ENCODE measurements at places on chromosomes 3 and 15. TPM values are rescaled to one million over a fixed set of nuclear protein-coding genes. Genes with fewer than 3 reads are reported as not detected.

DNA sequence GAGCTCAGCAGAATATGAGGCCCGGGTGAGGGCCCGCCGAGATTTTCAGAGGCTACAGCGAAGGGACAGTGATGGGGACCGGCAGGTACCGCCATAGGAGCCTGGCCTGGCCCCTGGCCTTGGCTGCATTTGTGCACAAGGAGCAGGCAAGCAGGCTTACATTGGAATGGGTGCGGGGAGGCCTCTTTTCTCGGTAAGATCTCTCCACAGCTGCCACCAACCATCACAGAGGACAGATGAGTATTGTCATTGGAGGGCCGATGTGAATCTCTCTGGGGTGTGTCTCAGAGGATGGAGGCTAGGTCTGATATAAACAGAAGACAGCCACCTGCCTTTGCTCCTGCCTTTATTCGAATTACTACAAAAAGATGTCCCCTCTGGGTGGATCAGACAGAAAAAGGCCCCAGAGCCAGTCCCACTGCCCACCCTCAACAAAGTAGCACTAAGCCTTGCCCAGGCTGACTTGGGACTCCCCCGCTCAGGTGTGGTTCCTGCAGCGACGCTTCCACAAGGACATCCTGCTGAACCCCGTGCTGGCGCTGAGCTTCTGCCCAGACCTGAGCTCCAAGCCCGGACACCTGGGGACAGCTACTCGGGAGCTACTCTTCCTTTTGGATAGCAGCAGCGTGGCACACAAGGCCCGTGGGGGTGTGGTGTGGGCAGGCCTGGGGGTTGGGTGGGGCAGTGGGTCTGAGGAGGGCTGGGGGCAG is 5.4 kb downstream of the VWA5B2 start:
- DNase-seq: no peak

DNA sequence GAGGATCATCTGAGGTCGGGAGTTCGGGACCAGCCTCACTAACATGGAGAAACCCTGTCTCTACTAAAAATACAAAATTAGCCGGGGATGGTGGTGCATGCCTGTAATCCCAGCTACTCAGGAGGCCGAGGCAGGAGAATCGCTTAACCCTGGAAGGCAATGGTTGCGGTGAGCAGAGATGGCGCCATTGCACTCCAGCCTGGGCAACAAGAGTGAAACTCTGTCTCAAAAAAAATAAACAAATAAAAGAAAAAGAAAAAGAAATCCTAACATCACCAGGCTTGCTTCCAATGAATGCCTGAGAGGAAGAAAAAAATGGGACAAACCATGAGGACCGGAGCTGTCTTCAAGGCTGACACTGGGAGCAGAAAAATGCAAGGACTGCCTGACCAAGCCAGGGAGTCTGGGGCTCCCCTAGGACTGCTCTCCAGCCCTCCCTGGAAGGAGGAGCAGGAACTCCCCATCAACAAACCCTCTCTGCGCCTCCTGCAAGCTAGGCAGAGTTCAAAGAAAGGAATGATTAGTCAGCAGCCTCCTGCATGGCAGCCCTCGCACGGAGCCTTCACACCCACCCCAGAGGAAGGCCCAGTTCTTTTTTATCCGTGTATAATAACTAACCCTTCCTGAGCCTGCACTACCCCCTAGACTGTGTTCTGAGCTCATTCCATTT is 55.4 kb downstream of the NUP210 start:
- peak; percentile 38 for DNase-seq

MORC1 gene
- 0.02 TPM for total RNA-seq

MEF2A gene
- 21.0 TPM for total RNA-seq

ARPP19 gene
- 137 TPM for total RNA-seq

SLC25A38 gene
- 26.4 TPM for total RNA-seq

GRCh38 chr3:160874736-160875135 is 118.7 kb downstream of the PPM1L start:
- no peak for DNase-seq

- peak; percentile 64 for DNase-seq
These were observed 51.0 kb downstream of the VGLL4 start for GRCh38 chr3:11592445-11593298.

PRTG gene
- total RNA-seq: 2.7 TPM

- no peak for DNase-seq
These were observed 35.0 kb downstream of the BTLA start for GRCh38 chr3:112464264-112464663.

DNA sequence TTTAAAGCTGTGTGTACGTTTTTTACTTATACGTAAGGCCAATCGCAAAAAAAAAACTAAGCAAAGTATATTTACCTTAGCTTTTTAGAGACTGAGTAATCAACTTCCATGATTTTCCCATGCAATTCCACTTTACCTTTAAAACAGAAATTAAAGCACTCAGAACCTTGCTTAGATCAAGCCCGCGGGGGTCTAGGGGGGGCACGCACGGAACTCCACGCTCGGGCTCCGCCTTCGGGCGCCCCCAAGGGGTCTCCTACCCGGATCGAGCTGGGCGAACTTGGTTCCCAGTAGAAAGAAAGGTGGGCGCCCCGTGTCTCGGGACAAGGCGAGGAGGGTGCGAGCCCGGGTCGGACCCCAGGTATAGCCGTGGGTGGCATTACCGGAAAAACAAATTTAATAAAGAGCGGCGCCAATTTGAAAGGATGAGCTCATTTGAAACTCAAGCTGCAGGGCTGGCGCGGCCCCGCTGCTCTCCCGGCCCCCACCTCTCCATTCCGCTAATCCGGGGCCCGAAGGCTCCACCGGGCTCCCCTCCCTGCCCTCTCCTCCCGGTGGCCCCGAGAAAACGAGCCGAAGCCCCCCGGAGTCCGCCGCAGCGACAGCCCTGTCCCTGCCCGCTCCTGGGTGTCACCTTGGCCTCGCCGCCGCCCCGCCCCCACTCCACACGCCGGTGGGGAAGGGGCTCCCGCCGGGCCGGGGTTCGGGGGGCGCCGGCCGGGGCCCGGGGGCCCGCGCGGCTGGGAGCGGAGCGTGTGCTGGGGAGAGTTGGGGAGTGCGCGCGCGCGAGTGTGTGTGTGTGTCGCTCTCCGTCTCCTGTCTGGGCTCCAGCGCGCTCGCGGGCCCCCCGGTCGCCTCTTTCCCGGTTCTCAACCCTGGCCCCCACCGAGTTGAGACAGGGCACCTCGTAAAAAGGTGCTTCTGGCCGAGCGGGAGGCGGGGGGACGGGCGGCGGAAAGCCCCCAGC is 1.5 kb downstream of the IGF2BP2 start:
- DNase-seq: peak; percentile 59

- DNase-seq: no peak
These were observed 34.9 kb downstream of the TSPAN3 start for GRCh38 chr15:77035999-77036471.

DNA sequence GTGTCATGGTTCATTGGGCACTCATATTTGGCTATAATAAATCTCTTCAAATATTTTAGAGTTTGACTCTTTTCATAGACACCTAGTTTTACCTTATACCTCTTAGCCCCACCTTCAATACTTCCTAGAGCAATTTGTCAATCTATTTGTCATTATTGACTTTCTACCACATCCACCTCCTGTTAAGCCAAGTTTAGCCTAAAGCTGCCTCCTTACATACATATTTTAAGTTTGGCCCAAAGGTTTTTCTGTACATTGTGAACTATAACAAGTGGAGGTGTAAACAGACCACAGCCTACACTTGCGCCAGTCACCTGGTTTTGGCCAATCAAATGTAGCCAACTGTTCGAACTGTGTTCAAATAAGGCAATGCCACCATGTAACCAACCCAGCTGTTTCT is 18.1 kb upstream of the ABHD17C start:
- DNase-seq: no peak

SYNPR gene
- not detected for total RNA-seq

GRCh38 chr15:31373096-31373865 is 46.6 kb downstream of the KLF13 start:
- no peak for DNase-seq

DNA sequence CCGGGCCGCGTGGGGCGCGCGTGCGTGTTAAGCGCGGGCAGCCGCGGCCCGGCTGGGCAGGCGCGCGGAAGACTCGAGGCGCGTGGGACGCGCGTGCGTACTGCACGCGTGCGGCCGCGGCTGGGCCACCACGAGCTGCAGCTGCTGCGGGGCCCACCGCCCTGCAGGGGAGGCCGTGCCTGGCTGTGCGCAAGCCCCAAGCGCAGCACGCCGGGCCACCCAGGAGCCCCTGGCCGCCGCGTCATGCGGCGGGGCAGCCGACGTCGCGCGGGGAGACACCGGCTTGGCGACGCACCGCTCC is 590 bp upstream of the TRIM71 start:
- DNase-seq: no peak

DNA sequence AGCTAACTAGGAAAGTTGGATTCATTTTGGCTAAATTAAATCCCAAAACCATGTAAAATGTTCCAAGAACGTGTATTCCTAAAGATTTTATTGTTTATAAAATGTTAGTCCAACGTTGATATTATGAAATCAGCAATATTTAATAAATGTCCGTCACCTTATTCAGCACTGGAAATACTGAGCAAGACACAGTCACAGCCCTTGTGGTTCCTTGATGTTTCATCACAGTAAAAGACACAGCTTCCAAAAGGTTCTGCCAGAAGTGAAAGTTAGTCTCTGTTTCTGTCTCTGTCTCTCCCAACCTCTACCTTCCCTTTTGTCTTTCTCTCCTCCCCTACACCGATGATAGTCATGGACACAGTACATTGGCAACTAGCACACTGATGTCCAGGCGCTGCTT is 82.2 kb upstream of the BOC start:
- DNase-seq: no peak

DNA sequence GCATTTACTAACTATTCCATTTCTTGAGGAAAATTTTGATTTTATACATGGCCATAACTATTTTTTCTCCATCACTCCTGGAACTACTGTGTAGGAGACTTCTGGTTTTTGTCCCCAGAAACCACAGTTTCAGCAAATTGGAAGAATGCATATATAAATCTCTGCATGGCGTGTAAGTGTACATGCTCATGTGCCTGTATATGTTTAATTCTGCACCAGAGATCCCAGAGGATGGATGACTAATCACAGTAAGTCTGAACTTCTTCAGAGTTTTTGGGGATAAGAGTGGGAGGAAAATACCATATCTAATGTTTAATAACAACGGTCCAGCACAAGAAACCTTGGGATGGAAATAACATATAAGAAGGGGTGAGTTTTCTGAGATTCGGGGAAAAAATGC is 10.9 kb upstream of the COL6A6 start:
- DNase-seq: no peak

GOLGA6L4 gene
- not detected for total RNA-seq

- DNase-seq: peak; percentile 62
These were observed 66.9 kb downstream of the RNF13 start for GRCh38 chr3:149879872-149880271.

KAT2B gene
- total RNA-seq: 7.3 TPM

GRCh38 chr3:159824333-159824732 is 164.3 kb upstream of the IL12A start:
- DNase-seq: peak; percentile 98

DNA sequence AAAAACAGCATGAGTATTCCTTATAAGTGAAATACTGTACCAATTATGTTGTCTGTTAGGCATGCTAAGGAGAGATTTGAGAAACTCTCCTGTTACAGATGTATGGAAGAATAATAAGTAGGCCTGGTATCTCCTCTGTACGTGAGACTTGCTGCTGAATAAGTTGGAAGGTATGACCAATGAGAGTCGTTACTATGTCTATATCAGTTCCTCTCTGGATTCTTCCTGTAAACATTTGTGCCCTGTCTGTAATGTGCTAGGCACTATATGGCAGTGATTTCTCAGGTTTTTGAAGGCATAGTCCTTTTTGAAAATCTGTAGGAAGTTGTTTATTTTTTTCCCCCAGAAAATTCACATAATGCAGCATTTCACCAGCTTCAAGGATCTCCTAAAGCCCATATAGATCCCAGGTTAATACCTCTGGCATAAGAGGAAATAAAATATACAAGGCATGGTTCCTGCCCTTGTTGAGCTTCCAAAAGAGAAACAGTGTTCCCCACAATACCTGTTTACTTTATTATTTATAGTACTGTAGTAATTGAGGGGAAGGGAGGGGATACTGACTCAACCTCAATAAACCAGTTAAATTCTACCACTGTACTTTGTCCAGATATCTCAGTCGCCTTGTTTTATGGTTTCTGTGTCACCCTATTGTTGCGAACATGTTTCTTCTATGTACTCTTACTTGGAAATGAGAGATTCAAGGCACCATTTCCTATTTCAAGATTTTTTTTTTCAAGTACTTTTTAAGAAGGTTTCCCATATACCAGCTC is 28.6 kb downstream of the MAP2K5 start:
- no peak for DNase-seq

NTRK3 gene
- total RNA-seq: 0.86 TPM

- DNase-seq: no peak
These were observed 78.5 kb downstream of the GHSR start for GRCh38 chr3:172369590-172370259.

DNA sequence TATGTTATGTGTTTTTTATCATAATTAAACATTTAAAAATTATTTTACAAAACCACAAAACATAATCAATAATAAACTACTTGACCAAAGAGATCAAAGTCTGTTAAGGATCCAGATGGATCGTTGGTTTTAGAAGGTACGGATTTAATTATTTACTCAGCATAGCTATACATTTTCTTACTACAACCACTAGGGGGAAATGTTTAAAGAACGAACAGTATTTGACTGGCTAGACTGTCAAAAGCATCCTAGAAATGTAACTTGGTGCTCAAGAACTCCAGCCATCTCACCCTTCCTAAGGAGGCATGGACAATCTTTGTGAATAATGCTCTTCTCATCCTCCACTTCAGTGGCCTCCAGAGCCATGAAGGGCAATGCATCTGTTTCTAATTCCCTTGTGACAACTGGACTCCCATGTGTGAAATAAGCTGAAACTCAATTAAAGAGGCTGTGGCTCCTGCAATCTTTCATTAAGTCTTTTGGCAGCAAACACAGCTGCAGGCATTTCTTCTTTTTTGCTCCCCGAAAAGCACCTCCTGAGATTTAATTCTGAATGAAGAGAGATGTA is 94.7 kb upstream of the TUSC7 start:
- peak; percentile 1 for DNase-seq

DNA sequence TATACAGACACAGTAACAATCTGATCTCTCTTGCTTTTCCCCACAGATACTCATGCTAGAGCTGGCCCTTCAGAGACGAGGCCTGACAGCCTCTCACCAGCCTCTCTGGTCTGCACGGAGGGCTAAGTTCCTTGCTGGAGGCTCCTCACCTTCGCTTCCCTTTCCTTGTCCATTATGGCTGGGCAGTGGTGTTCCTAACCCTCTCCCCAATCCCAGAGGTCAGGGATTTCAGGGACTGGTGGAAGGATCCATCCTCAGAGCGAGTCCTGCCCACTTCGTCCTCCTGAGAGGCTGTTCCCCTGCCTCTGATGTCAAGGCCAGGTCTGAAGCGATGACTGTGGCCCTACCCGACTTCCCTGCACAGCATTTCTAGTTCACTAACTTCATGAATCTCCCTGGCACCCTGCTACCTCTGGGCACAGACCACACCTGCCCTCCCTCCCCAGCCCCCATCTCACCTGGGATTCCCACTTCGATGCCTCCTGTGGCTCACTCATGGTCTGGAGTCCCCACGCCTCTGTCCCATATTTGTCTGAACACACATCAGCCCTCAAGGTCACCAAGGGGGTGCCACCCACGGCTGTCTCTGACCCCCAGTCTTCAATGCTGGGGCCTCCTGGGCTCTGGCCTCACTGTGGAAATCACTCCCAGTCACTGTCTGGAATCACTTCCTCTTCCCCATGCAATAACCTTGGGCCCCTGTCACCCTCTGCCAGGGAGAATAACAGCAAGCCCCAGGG is 124.9 kb upstream of the PRR20G start:
- no peak for DNase-seq

GRCh38 chr3:138935863-138936740 is 10.8 kb downstream of the FOXL2 start:
- DNase-seq: peak; percentile 75

Data from M059J (cell line).